ENCODE measurements at places on chromosomes 13 and 19.

GRCh38 chr13:26378116-26378515, 124.2 kb downstream of the CDK8 start:
- no peak for DNase-seq

DNA sequence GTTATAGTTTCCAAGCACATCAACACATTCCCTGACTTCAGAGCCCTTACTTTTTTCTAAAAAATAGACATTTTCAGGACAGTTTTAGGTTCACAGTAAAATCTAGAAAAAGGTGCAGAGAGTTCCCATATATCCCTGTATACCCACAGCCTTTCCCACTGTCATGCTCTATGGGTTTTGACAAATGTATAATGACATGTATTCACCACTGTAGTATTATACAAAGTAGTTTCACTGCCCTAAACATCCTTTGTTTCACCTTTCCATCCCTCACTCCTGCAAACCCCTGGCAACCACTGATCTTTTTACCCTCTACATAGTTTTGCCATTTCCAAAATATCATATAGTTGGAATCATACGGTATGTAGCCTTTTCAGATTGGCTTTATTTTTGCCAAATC, 15.6 kb downstream of the NAA16 start:
- no peak for DNase-seq

DNA sequence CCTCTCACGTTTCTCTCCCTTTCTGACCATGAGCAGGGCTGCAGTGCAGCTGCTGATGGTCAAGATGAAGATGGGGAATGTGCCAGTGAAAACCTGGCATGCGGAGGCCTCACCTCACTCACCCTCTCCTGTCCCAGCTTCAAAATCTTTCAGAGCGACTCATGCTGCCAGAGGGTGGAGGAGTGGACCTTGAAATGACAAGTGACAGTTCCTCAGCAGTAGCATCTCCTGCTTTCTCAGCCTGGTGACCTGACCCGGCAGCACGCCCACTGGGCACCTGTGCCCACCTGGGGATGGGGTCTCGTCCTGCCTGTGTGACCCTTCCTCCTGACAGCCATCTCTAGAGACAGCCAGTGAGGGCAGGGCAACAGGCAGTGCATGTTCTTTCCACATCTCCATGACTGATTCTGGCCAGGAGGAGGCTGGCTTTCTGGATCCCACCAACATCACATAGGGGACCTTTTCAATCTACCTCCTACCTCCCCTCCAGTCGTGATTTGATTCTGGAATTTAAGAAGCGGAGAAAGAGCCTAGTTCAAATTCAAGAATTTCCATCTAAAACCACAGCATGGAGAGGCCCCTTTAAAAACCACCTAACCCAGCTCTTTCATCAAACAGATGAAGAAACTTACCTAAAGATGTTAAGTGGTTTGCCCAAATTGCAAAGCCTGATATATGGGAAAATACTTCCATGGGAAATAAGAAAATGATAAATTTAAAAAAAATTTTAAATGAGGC, 45.8 kb downstream of the RFX2 start:
- DNase-seq, result no peak

GRCh38 chr19:31114585-31114984, 234.7 kb downstream of the TSHZ3 start:
- no peak for DNase-seq
